Kidney (tissue), 22 donors: ENCODE measurements at places on chromosomes 6 and 20.
A peak's percentile ranks its signal among the peaks of the same experiment; 100 is the strongest.

DNA sequence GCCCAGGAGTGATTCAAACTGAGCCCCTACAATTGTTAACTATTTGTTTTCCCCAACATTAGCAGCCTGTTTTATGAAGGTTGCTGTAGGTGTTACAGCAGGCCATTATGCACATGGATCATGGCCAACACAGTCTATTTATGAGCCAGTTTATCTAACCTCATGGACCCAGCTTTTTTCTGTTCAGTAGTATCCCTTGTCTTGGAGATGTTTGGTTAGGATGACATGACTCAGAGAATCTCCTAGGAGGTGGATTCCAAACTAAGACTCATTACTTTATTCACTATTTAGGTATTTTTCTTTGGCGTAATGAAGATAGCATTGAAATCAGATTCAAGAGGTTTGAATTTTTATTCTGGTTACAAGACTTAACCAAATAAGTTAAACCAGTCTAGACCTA, 62.8 kb upstream of the TFB1M start:
- H3K4me3 ChIP-seq = no peak overlapping the region
- H3K27ac ChIP-seq = no peak overlapping the region
- no peak for DNase-seq
- no peaks in the 10 kb centered on the region for H3K36me3 ChIP-seq
- H3K4me1 ChIP-seq = no peaks in the 10 kb centered on the region

DNA sequence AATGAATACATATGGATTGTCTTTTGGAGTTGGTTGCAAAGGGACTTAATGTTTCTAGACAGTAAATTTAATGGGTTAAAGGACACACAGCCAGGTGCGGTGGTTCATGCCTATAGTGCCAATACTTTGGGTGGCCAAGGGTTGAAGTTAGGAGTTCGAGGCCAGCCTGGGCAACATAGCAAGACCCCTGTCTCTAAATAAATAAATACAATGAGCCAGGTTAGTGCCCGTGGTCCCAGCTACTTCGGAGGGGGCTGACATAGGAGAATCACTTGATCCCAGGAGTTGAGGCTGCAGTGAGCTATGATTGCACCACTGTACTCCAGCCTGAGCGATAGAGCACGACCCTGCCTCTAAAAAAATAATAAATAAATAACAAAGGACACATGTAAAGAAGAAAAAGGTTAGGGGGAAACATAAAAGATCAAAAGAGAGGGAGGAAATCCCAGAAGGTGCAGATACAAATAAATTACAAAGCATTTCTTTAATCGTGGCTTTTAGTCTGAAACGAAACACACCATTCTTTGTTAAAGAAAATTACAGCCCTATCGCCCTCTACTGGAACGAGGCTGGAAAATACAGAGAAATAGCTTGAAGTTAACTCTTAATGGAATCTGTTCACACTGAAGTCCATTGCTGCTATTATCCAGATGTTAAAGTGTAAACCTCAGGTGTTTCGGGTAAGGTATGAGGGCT, 42.6 kb upstream of the SCML4 start:
- no peak overlapping the region for H3K27ac ChIP-seq
- no peak for DNase-seq
- no peaks in the 10 kb centered on the region for H3K4me1 ChIP-seq
- H3K27me3 ChIP-seq = no peaks in the 10 kb centered on the region
- H3K36me3 ChIP-seq = peaks cover 2% of the 10 kb centered on the region
- no peak overlapping the region for H3K4me3 ChIP-seq

GRCh38 chr6:136628996-136629395, 78.8 kb upstream of the MAP7 start:
- no peak for DNase-seq
- H3K27ac ChIP-seq = no peak overlapping the region
- no peaks in the 10 kb centered on the region for H3K4me1 ChIP-seq
- H3K36me3 ChIP-seq = no peaks in the 10 kb centered on the region
- H3K4me3 ChIP-seq = no peak overlapping the region

GRCh38 chr6:156848533-156848932, 71.4 kb downstream of the ARID1B start:
- H3K27me3 ChIP-seq = no peaks in the 10 kb centered on the region
- H3K27ac ChIP-seq = peak overlapping the region; percentile 1
- no peaks in the 10 kb centered on the region for H3K36me3 ChIP-seq
- peak; percentile 71 for DNase-seq
- H3K4me1 ChIP-seq = peaks cover 29% of the 10 kb centered on the region

- no peak overlapping the region for H3K4me3 ChIP-seq
- H3K4me1 ChIP-seq = no peaks in the 10 kb centered on the region
- H3K27me3 ChIP-seq = no peaks in the 10 kb centered on the region
- no peak overlapping the region for H3K27ac ChIP-seq
- DNase-seq = no peak
Observed at GRCh38 chr20:3539311-3540107, 68.7 kb downstream of the ATRN start.

- H3K36me3 ChIP-seq = no peaks in the 10 kb centered on the region
- H3K27me3 ChIP-seq = no peaks in the 10 kb centered on the region
- no peak for DNase-seq
- no peak overlapping the region for H3K27ac ChIP-seq
Observed at GRCh38 chr6:67698534-67698933, 936.5 kb upstream of the ADGRB3 start.

- H3K27me3 ChIP-seq = no peaks in the 10 kb centered on the region
- H3K27ac ChIP-seq = no peak overlapping the region
- H3K4me1 ChIP-seq = no peaks in the 10 kb centered on the region
- H3K36me3 ChIP-seq = peaks cover 6% of the 10 kb centered on the region
- no peak for DNase-seq
- H3K4me3 ChIP-seq = no peak overlapping the region
Observed at GRCh38 chr6:36615018-36615761, 21.0 kb downstream of the SRSF3 start.

DNA sequence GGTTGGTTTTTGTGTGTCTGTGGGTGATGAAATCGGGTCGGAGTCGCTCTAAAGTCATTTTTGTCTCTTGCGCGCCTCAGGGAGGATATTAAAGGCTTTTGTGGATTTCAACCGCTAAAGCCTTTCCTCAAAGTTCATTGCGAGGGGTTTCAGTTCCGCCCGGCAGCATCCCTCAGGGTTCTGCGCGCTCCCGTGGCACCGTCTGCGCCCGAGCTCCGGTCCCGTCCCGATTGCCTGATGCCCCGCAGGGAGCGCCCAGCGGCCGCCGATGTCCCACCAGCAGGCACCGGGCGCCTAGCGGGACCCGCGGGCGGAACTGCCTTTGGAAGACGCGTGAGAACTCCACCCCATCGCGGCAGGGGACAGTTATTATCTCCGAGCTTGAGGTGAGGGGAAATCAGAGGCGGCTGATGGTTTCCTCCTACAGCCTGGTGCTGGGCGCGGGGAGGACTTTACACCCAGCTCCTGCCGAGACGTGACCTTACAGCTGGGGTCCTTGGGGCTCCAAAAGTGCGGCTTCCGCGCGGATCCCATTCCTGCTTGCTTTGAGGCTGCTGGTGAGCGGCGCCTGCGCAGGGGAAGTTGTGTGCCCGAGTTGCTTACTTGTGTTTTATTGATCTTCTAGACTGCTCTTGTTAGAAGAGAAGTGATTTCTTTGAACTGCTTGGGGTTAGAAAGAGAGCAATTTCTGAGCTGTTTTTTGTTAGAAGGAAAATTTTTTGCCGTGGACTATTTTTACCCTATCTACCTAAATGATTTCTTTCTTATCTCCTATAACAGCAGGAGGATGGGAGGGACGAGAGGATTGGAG, 27.1 kb downstream of the ULBP1 start:
- no peak for DNase-seq
- no peak overlapping the region for H3K4me3 ChIP-seq
- H3K4me1 ChIP-seq = peaks cover 2% of the 10 kb centered on the region
- peaks cover 66% of the 10 kb centered on the region for H3K27me3 ChIP-seq
- no peak overlapping the region for H3K27ac ChIP-seq
- H3K36me3 ChIP-seq = no peaks in the 10 kb centered on the region

DNA sequence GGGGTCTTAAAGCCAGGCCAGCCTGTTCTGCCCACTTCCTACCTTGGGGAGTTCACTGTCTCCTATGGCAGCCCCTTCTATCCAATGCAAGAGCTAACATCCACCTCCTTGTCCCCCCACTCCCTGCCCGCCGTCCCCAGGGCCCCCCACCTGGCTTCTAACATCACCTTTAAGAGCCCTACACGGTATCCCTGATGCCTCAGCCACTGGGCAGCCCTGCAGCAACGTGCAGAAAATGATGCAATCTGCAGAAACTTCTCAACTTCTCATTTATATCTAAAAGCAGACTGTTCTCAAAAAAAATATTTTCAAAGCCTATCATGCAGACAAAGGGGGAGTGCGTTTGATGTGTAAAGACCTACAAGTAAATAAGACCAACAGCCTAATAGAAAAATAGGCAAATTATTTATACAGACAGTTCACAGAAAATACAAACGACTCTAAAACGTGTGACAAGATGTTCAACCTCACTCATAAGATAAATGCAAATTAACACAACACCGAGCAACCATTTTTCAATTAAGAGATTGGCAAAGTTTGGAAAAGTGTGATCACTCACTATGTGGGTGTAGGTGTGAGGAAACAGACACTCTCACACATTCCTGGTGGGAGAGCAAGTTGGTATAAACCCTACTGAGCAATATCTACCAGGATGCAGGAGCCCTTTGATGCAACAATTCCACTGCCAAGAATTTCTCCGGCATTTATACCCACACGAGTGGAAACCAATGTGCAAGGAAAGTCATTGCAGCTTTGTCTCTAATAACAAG, 15.1 kb upstream of the HCK start:
- no peaks in the 10 kb centered on the region for H3K36me3 ChIP-seq
- no peak for DNase-seq
- no peak overlapping the region for H3K4me3 ChIP-seq
- H3K4me1 ChIP-seq = peaks cover under 1% of the 10 kb centered on the region

DNA sequence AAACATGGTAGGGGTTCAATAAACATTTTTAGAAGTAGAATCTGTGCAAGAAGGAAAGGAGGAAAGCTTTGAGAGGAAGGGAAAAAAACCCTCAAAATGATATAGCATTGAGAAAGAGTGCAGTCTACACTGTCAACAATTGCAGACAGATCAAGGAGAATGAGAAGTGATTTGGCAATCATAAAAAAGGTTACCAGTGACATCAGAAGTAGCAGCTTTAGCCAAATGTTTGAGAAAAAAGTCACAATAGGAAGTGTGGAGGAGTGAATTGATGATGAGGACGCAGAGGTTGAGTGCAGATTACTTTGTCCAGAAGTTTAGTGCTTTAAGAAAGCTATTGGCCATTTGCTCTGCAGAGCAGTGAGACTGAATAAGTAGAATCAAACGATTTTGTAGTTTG, 155.0 kb downstream of the GJA1 start:
- H3K4me1 ChIP-seq = no peaks in the 10 kb centered on the region
- no peaks in the 10 kb centered on the region for H3K27me3 ChIP-seq
- DNase-seq = no peak
- no peaks in the 10 kb centered on the region for H3K36me3 ChIP-seq
- H3K4me3 ChIP-seq = no peak overlapping the region
- no peak overlapping the region for H3K27ac ChIP-seq

DNA sequence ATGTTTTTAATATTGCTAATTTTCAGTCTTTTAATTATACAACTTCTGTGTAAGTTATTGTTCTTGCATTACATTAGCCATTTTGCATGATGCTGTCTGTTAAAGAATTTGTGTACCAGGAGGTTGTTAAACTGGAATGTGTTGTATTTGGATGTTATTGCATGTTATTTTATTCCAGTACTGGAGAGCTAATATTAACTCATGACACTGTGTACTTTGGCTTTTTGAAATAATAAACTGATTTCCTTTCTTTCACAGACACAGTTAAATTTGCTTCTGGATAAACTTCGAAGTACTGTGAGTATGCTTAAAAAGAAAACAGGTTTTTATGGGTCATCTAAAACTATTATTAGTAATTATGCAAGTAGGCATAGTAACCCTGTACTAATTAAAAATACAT, 121.3 kb downstream of the MYO6 start:
- no peaks in the 10 kb centered on the region for H3K27me3 ChIP-seq
- no peak for DNase-seq
- no peaks in the 10 kb centered on the region for H3K4me1 ChIP-seq
- H3K36me3 ChIP-seq = peaks cover 25% of the 10 kb centered on the region
- no peak overlapping the region for H3K4me3 ChIP-seq
- no peak overlapping the region for H3K27ac ChIP-seq

DNA sequence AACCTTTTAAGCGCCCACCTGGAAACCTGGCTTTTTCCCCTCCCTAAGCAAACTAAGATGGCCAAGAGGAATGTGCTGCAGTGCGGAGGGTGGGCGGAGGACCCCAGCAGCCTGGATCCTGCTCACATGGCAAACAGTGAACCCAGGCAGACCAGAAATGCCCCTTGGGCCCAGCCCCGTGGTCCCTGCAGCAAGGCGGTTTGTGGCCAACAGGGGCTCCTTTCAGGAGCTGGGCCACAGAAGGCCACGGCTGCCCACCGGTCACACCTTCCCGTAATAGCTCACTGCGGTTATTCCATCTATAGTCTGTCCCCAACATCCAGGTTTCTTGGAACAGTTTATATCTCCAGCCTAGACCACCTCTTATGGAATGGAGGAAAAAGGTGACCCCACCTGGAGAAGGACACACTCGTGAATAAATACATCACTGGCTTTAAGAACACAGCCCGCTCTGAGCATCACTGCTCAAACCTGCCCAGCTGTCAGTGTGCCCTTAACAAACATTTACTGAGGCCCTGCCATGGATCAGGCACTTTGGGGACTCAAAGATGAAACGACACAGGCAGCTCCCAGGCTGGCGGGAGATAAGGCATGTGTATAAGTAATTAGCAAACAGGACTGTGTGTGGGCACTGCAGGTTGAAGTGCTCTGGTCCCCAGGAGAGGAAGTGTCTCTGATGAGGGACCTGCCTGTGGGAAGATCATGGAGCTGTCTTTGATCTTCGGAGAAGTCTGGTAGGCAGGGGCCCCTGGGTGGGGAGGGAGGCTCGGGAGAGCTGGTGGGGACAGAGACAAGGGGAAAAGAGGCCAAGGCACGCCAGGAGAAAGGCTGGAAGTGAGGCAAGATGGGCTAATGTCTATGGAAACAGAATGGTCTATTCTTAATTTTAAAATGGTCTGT, 3.2 kb upstream of the TUBB1 start:
- DNase-seq = no peak
- H3K4me1 ChIP-seq = no peaks in the 10 kb centered on the region
- H3K27ac ChIP-seq = no peak overlapping the region
- H3K36me3 ChIP-seq = no peaks in the 10 kb centered on the region
- no peaks in the 10 kb centered on the region for H3K27me3 ChIP-seq
- no peak overlapping the region for H3K4me3 ChIP-seq

GRCh38 chr20:35303382-35303734, 11.1 kb upstream of the FAM83C start:
- H3K27me3 ChIP-seq = no peaks in the 10 kb centered on the region
- no peaks in the 10 kb centered on the region for H3K36me3 ChIP-seq
- DNase-seq = no peak
- no peak overlapping the region for H3K27ac ChIP-seq
- no peak overlapping the region for H3K4me3 ChIP-seq

- H3K36me3 ChIP-seq = no peaks in the 10 kb centered on the region
- no peak for DNase-seq
- H3K4me1 ChIP-seq = no peaks in the 10 kb centered on the region
Observed at GRCh38 chr6:36733300-36733699, 35.7 kb downstream of the RAB44 start.

- H3K4me3 ChIP-seq = no peak overlapping the region
- DNase-seq = no peak
- no peak overlapping the region for H3K27ac ChIP-seq
- no peaks in the 10 kb centered on the region for H3K36me3 ChIP-seq
- H3K27me3 ChIP-seq = no peaks in the 10 kb centered on the region
Observed at GRCh38 chr6:104229057-104229456, 630.7 kb downstream of the HACE1 start.

GRCh38 chr6:100693249-100693927, 187.7 kb downstream of the ASCC3 start:
- no peak overlapping the region for H3K27ac ChIP-seq
- no peak for DNase-seq
- H3K4me3 ChIP-seq = no peak overlapping the region
- H3K36me3 ChIP-seq = no peaks in the 10 kb centered on the region
- no peaks in the 10 kb centered on the region for H3K4me1 ChIP-seq
- H3K27me3 ChIP-seq = no peaks in the 10 kb centered on the region
